ENCODE measurements at places on chromosomes 1 and 21. TPM values are rescaled to one million over a fixed set of nuclear protein-coding genes. Genes with fewer than 3 reads are reported as not detected.

GRCh38 chr1:108075055-108075454, 110.1 kb upstream of the VAV3 start:
- DNase-seq, result no peak

- no peak for DNase-seq
These were observed 4.1 kb upstream of the EVA1B start for GRCh38 chr1:36327421-36328087.

TENT5C gene
- 27.1 TPM for total RNA-seq

GRCh38 chr1:42195841-42196240, 31.3 kb upstream of the GUCA2A start:
- DNase-seq, result no peak

FDPS gene
- 72.4 TPM for total RNA-seq

HP1BP3 gene
- 209 TPM for total RNA-seq

- DNase-seq, result peak; percentile 76
These were observed 630 bp downstream of the MTF2 start for GRCh38 chr1:93079685-93080141.

- DNase-seq, result peak; percentile 35
These were observed 72.8 kb upstream of the PAX7 start for GRCh38 chr1:18557621-18558465.

GRCh38 chr1:117017062-117017461, 15.5 kb downstream of the CD101 start:
- DNase-seq, result no peak

- no peak for DNase-seq
These were observed 44.9 kb downstream of the RAB3GAP2 start for GRCh38 chr1:220227393-220227792.

CERS2 gene
- total RNA-seq, result 76.0 TPM

DTL gene
- not detected for total RNA-seq

- DNase-seq, result no peak
These were observed 30.8 kb downstream of the ASB17 start for GRCh38 chr1:75901371-75901770.

GRCh38 chr1:42052072-42052699, 101.0 kb upstream of the GUCA2B start:
- no peak for DNase-seq

RGS1 gene
- 39.3 TPM for total RNA-seq
